ENCODE measurements at places on chromosomes 7 and 10.

DNA sequence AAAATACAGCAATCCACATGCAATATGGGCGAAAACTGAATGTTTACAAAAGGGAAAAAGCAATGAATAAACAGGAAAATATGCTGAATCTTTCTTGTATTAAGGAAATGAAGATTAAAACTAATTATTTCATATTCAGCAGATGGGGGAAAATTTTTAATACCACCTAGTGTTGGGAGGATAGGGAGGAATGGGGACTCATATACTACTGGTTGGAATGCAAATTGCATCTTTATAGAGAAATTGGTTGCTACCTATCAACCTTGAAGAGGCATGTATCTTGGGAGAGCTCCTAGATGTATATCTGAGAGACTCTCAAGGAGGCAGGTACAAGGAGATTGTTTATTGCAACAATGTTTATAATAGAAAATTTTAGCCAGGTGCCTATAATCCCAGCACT, 101.4 kb downstream of the CREM start:
- DNase-seq = no peak

DNA sequence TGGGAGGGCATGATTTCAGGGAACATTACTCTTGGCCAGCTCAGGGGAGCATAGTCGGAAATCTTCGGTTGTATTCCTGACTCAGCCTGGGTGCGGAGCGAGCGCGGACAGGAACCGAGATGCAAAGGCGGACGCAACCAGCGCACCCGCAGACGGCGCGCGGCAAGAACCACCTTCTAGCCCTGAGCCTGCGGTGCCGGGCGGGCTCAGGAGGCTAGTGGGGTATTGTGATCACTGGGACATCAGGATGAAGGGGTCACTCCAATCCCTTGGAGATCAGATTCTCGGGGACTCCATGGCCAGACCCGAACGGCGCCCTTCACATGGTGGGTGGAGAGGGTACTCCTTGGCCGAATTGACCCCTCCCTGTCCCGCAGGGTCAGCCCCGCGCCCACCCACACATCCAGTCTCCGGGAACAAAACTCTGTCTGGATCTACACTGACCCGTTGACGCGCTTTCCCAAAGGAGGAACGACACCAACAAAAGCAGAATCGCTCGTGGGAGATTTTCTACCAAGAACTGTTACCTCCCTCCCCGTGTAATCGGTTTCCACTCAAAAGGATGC, 730.5 kb downstream of the ZWINT start:
- no peak for DNase-seq

DNA sequence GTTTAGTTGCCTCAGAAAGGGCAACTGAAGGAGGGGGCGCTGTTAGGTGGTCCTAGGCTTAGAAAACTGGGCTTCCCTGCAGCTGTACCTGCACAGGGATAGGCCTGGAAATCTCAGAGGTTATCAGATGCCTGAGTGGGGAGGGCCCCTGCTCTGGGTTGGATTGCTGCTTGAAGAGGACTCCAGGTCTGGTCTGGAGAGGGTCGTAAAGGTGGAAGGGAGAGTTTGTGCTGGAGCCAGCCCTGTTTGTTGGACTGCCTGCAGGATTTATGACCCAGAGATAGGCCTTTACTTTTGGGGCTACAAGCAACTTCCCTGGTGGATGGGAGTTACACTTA, 765.9 kb downstream of the GRID1 start:
- DNase-seq = no peak

GRCh38 chr10:130455111-130455695, 319.0 kb downstream of the GLRX3 start:
- DNase-seq = no peak

GRCh38 chr10:6059506-6059905, 2.7 kb downstream of the IL2RA start:
- DNase-seq = no peak

DNA sequence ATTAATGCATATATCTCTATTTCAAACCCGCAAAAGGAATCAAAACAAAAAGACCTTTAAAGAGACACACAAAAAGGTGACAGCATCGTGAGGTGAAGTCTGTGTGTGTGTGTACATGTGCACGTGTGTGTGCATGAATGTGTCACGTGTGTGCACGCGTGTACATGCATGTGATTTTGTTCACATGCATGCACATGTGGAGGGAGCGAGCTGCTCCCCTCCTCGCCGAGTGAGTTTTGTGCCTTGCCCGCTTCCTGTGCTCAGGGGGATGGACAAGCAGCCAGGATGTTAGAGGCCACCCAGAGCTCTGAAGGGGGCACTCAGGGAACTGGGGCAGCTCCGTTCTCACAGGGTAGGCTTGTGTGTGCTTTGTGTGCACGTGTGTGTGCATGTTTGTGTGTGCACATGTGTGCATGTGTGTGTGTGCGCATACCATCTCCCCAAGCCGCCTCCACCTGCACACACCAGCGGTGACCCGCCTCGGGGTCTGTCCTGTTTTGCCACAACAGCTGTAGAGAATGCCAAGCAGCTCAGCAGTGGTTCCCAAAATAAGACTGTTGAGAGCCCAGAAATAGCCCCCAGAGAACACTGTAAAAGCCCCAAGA, 191.2 kb downstream of the PTPRN2 start:
- DNase-seq = no peak

GRCh38 chr10:42419789-42420188, 218.6 kb downstream of the ZNF33B start:
- no peak for DNase-seq

- DNase-seq = no peak
Measured at GRCh38 chr7:33901847-33902246, 3.5 kb upstream of the BMPER start.

GRCh38 chr7:12074889-12075288, 136.2 kb upstream of the TMEM106B start:
- DNase-seq = no peak

DNA sequence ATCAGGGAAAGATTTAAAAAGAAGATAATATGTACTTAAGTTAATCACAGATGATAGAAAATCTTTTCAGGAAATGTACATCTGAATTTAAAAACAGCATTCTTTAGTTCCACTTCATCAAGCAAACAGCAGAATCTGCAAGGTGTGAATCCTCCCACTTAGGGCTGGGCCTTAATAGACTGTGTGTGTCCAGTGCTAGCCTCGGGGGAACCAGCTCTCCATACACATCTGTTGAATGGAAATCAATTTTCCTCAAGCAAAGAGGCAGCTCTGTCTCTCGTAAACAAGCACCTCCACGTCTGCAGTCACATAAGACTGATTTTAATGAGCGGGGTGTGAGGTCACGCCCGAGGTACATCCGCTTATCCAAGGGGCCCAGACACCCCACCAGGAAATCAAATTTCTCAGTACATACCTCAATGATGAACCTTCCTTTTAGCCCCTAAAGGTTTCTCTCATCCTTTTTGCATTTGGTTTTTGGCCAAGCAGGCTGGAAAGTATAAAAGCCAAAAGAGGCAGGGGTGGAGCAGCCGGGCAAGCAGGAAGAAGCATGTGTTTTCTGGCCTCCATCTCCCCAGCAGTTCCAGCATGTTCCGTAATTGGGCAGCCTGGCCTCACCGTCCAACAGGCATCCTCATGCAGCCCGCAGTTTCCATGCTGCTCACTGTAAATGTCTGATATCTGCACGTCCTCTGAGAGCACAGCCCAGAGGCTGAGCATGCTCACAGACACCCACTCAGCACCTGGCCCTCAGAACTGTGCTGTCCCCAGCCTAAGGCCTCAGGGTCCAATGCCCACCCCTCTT, 131.3 kb downstream of the GLI3 start:
- no peak for DNase-seq

DNA sequence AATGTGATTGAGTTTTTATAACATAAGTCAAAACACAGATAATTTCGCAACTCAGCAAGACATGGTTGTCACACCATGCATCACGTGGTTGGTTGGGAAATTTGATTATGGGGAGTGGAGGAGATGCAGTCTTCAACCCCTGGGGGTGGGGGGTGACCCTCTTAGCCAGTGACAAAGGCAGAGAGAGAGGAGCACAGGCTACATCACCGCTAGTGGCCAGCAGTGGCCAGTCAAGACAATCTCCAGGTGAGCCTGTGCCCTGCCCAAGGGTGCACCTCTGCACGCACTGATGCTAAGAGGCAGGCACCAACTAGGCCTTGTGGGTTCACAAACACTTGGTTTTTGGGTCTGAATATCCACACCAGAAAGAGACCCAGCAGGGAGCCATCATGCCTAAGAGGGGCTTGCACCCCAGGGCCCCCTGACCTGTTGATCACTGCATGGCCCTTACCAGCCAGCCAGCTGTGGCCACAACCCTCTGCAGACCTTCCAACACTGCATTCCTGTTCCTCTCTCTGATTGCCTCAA, 244.4 kb downstream of the FANK1 start:
- no peak for DNase-seq

GRCh38 chr7:132108563-132108962, 467.7 kb downstream of the PLXNA4 start:
- no peak for DNase-seq

DNA sequence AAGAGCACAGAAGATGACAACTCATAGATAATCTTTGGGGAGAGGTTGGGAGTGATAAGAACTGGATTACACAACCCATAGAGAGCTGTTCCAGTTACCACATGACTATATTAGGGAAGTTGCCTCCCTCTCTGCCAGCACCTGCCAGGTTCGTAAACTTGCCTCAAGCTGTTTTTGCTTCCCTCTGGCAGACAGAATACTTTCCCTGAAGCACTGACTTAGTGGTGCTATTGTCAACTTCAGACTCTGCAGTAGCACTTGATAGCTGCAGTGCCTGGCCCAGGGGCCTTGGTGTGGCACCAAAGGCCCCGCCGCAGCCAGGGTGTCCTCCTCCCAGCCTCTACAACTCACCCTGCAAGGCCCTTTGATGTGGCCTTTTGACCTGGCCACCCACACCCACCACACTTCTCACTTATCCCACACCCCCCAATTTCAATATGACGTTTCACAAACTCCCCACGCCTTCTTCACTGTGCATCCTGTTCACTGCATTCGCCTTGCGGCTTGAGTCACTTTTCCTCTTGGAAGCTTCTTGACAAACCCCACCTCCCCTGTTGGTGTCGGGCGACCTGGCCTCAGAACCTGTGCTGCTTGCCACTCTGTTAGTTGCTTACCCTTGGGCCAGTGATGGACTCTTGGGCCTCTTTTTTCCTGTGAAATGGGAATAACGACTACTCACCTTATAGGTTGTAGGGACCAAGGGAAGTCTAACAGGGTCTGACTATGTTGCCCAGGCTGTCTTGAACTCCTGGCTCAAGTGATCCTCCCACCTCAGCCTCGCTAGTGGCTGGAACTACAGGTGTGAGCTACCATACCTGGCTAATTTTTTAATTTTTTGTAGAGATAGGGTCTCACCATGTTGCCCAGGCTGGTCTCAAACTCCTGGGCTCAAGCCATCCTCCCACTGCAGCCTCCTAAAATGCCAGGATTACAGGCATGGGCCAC, 50.2 kb upstream of the PODXL start:
- DNase-seq = no peak

GRCh38 chr7:52917982-52918578, 117.4 kb upstream of the POM121L12 start:
- no peak for DNase-seq

- no peak for DNase-seq
Measured at GRCh38 chr10:59064759-59065539, 111.5 kb upstream of the PHYHIPL start.

- DNase-seq = no peak
Measured at GRCh38 chr10:90218846-90219245, 517.5 kb downstream of the KIF20B start.

- DNase-seq = no peak
Measured at GRCh38 chr7:137656227-137656849, 190.4 kb downstream of the DGKI start.

DNA sequence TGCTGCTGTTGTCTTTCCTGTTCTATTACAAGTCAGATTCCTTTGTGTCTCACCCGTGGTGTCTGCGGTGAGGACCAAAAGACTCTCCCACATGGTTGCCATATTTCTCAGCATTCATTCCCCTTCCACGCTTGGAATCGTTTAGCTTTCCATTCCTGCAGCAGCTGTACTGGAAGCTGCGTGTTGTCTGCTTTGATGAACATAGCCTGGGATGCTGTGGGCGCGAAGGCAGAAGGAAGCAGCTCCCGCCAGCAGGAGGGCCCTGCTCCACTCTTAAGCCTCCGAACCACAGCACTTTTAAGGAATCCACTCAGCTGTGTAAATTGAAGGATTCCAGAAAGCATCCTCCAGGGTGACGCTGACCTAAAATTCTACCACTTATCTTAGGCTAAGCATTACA, 303.6 kb upstream of the PITRM1 start:
- no peak for DNase-seq

- DNase-seq = no peak
Measured at GRCh38 chr10:116141855-116142254, 131.2 kb downstream of the GFRA1 start.

- no peak for DNase-seq
Measured at GRCh38 chr7:115747174-115747573, 283.4 kb downstream of the TFEC start.

GRCh38 chr10:88478256-88478655, 104.9 kb downstream of the RNLS start:
- DNase-seq = no peak

DNA sequence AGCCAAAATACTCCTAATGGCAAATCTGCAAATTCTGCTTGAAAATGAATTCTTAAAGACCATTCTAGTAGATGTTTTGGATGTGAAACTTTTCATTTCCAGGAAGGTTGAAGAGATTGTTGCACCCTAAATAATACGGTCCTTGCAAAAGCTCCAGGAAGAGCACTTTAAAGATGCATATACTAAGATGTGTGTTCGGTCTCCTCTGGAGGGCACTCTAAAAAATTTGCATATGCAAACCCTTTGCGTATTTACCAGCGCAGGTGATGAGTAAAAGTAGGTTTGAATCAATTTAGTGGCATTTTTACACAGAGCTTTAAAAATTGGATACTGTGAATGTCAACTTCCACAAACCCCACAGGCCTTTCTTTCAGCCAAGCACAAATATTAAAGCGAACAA, 378.1 kb upstream of the SORCS1 start:
- DNase-seq = no peak

GRCh38 chr10:49661140-49661856, 18.2 kb upstream of the C10orf53 start:
- no peak for DNase-seq

GRCh38 chr7:35571611-35572240, 123.2 kb downstream of the HERPUD2 start:
- DNase-seq = no peak

DNA sequence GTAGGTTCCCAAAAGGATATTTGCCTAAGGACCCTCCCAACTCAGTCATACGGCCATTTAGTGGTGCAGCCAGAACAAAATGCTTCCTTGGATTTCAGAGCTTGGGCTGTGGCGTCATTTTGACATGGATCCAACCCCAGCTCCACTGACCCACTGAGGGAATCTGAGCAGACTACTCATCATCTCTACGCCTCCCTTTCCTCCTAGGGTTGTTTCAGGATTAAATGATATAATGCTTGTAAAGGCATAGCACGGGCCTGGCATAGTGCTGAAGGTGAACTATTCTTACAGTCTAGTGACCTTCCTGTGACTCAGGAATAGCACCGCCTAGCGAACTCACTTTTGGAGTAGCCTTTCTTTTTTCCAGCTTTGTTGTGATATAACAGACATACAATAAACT, 70.3 kb upstream of the LOXL4 start:
- no peak for DNase-seq

GRCh38 chr7:107267138-107267537, 98.3 kb downstream of the HBP1 start:
- DNase-seq = no peak

Data from stimulated activated CD8-positive, alpha-beta memory T cell treated with anti-CD3 and anti-CD28 coated beads, Interleukin-4, amount 100 ng/mL, for 1 hour (primary cell).